NK-92 treated with Interleukin-12 subunit alpha and Interleukin-12 subunit beta, amount 100 ng/mL, for 24 hours (cell line): ENCODE measurements at places on chromosomes 7 and 10.

GRCh38 chr10:129030996-129031843 is 435.8 kb upstream of the MGMT start:
- DNase-seq = no peak

DNA sequence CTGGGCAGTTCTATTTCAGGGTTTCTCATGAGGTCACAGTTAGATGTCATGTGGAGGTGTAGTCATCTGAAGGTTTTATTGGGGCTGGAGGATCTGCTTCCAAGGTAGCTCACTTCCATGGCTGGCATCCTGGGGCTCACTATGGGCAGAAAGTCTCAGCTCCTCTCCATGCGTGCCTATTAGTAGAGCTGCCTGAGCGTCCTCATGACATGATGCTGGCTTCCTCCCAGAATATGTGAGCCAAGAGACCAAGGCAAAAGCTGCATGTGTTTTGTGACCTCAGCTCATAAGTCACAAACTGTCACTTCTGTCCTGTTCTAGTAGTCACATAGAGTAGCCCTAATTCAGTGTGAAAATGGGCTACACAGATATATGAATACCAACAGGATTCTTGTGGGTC is 524.4 kb downstream of the SUGCT start:
- DNase-seq = no peak

DNA sequence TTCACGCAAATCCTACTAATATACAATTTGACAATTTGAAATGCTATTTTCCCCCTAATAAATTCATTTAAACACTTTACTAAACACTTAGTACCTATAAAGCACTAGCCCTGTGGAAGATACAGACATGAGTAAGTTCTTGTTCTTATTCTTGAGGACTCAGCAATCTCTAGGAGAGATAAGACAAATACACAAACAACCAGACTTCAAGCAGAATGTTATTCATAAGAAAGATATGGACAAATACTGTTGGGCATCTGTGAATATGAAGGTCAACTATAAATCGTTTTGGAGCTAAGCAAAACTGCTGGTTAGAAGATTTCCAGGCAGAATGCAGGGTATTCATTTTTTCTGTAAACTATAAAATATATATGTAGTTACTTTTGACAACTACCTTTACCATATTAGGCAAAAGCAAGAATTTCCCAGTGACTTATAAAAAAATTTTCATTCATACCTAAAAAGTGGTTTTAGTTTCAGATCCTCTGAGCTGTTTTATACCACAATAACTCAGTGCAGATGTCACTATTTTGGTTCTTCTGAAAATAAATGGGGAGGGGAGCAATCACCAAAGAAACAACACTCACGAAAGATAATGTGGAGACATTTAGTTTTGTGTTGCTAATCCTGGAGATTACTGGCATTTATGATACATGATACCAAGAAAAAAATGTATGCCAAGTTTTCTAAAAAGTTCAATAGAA is 3.8 kb downstream of the VPS41 start:
- no peak for DNase-seq

DNA sequence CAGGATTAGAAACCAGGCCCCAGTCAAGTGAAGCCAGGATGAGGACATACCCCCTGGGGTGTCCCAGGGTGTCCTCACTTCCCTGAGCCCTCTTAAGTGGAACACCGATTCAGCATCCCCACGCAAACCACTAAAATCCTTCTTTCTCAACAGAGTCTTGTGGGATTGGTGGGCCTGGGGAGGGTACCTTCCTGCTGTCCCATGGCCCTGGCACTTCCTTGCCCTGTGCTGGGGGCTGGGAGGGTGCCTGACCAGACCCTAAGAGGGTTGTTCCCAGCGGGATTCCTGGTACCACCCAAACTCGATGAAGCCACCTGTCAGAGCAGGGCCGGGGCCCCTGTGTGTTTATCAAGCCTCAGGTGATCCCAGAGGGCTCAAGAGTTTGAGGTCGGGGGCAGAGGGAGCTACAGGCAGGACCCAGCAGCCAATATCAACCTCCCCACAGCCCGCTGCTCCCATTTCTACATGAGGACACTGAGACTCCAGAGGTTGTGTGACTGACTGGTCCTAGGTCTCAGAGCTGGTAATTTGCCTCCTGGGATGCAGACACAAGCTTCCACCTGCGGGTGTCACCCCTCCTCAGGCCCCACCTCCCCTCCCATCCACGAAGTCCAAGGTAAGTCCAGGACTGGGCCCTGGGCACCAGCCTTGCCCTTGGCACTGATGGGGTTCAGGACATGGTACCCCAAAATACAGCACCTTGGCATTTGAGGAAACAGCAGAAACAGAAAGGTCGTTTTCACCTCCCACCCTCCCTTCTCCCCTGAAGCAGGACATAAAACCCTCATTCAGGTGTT is 31.4 kb downstream of the OAT start:
- no peak for DNase-seq

- no peak for DNase-seq
Observed at GRCh38 chr7:50363327-50364060, 59.0 kb downstream of the IKZF1 start.

- no peak for DNase-seq
Observed at GRCh38 chr10:106987362-106987761, 177.1 kb downstream of the SORCS1 start.

GRCh38 chr7:23467291-23467805 is 2.9 kb downstream of the IGF2BP3 start:
- DNase-seq = no peak

- no peak for DNase-seq
Observed at GRCh38 chr7:100568176-100568895, 5.4 kb downstream of the SAP25 start.

- DNase-seq = no peak
Observed at GRCh38 chr7:130288829-130289228, 4.1 kb upstream of the CPA4 start.

DNA sequence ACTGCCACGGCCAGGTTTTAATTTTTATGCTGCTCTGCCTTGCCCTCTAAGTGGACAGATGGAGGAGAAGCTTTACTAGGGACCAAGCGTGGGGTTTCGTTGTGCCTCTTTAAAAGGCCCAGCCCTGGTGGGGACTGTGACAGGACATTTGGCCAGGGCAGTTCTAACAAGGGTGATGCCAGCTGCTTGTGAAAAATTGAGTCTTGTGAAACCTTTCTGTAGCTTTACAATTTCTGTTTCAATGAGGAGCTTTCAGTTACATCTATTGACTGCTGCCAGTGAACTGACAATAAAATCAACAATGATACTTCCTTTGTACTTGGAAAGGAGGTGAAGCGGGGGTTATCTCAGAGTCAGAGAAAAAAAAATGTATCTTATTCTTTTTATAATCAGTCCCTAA is 233.1 kb upstream of the CSTF2T start:
- no peak for DNase-seq

GRCh38 chr10:123399276-123399839 is 245.2 kb downstream of the BUB3 start:
- no peak for DNase-seq

DNA sequence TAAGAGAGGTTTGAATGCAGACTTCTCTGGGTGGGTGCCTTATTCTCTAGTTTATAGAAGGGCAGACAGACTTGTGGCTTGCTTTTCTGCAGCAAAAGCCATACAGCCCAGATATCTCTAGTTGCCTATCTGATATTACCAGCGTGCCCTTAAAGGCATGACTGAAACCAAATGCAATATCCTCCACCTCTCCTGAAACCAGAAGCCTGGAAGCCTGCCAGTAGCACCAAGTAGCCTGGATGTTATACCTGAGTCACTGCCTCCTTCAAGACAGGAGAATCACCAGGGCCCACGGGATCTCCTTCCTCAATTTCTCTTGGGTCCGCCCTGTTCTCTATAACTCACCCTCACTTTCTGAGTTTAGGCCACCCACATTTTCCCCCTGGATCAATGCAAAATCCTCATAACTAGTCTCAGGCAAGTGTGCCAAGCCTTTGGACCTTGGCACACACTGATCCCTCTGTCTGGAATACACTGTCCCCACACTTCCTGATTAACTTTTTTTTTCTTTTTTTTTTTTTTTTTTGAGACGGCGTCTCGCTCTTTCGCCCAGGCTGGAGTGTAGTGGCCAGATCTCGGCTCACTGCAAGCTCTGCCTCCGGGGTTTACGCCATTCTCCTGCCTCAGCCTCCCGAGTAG is 638.4 kb downstream of the GALNT17 start:
- no peak for DNase-seq

DNA sequence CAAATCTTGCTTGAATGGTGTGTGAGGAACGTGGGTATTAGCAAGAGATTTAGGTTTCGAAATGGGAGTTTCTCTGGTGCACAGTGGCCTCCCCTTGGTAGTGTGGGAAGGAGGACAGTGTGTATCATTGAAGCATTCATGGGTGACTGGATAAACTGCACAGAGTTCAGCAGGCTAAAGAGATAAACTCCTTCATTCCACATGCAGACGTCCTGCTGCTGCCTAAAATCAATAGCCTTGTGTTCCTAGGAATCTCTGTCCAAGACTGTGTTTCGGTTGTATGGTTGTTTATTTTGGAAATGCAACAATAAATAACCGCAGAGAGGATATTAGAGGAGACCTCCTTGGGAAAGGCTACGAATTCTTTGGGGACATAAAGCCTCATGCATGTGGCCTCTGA is 100.9 kb upstream of the FAM171A1 start:
- no peak for DNase-seq

- no peak for DNase-seq
Observed at GRCh38 chr7:97418312-97418711, 300.8 kb downstream of the SDHAF3 start.

DNA sequence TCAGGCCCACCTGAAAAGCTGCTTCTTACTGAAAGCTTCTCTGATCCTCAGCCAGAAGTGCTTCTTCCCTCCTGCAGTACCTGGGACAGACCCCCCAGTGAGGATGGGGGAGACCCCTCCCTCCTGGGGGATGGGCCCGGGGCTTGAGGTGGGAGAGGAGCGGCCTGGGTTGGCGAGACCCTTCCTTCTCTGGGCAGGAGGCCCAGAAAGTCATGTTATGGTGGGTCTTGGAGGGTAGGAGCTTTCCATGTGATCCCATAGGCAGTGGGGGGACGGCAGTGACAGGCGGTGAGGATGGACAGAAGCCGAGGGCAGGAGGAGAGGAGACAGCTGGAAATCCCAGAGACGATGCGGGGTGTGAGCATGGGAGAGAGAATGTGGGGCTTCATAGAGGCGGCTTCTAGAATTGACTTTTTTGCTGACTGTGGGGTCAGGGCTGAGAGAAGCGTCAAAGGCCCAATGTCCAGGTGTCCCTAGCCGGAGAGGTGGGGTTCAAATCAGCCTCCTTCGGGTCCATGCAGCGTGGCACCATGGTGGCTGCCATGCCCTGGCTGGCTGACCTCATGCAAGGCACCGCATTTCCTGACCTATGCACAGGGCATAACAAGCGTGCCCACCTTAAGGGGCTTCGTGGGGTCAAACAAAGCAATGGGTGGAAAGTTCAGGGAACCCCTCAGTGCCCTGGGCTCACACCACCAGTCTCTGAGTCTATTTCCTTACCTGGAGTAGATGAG is 154.0 kb downstream of the UBE2H start:
- DNase-seq = no peak

DNA sequence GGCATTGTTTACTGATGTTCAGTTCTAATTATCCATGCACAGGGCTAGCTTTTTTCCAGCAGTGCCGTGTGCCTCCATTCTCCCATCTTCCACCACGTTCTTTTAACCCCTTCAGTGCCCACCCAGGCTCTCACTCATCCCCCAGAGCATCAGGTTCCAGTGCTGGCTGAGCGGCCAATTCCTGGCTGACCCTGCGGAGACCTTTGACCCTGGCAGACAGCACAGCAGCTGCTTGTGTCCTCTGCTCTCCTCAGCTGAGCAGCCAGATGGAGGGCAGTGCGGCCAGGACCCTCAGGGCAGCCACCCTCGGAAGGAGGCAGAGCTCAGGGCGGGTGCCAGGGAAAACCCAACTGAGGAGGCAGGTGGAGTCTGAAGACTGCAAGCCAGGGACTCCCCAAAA is 48.4 kb downstream of the ZNF503 start:
- no peak for DNase-seq

GRCh38 chr7:105691082-105691679 is 109.9 kb upstream of the EFCAB10 start:
- DNase-seq = no peak

DNA sequence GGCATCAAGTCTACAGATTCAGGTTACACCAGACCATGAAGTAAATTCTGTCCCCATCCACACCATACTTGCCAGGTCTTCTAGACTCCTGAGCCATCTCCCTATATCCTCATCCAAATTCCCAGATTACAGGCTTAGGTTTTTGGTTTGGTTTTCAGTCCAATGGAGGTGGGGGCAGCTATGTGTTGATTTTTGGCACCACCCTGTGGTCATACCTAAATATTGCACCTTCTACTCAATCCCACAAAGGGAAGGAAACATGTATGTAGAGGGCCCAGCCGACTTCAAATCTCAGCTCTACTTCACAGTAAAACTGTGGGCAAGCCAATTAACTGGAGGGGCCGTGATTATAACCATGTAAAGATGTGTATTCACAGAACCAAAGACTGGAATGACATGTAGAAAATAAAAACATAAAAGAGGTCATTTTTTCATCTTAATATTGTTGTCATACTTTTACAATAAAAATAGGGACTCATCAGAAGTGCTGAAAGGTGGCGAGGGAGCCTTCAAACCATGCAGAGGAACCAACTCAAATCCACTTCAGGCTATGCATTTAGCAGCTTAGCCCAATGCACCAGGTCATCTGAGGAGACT is 19.8 kb downstream of the ERCC6 start:
- DNase-seq = no peak
